ENCODE measurements at places on chromosomes 4 and X.

DNA sequence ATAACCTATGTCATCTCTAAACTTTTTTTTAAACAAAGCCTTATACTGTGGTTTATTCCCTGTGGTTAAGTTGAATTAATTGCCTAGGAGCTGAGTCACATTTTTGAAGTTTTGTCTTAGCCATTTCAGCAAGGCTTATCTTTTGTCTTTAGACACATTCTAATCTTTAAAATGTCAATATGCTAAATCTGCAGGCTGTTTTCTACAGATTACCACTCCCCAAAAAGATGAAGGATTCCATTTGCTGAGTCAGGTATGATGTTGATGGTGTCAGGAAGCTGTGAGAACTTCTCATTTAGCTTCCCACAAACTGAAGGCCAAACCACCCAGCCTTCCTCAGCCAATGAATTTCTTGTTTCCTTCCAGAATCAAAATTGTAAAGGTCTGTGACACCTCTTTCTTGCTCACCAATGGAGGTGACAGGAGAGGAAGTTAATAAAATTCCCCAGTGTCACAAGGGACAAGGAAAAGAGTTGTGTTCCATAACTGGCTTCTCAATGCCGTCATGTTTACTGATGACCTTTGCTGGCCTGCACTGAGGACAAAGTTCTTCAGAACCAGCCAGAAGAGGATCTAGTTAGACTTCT, 3.7 kb upstream of the CXCL6 start:
- DNase-seq, result no peak

- DNase-seq, result no peak
Measured at GRCh38 chrX:7198499-7198898, 50.5 kb upstream of the PUDP start.

DNA sequence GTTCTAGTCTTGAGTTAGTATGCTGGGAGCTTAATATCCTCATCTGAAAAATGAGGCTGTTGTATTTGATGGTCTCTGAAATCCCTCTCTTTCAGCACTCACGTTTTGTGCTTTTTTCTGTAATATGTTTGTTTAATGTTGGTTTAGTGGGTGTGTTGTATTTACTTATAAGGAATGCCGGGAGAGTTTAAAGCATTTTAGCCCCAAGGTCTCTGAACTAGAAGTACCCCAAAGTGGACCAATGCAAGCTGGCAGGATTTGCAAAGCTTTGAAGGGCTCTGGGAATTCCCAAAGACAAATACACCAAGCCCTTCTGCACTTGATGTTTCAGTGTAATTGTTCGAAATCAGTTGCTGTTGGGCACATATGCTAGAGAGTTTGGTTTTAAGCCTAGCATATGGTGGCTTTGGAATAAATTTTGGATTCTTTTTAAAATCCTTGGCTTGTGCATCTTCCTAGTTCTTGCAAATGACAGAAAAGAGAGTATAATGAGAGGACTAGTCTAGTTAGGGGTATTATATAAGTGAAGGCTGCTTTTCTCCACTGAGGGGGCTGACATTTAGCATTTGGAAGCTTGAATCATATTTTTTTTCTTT, 371.4 kb upstream of the BOD1L1 start:
- no peak for DNase-seq

DNA sequence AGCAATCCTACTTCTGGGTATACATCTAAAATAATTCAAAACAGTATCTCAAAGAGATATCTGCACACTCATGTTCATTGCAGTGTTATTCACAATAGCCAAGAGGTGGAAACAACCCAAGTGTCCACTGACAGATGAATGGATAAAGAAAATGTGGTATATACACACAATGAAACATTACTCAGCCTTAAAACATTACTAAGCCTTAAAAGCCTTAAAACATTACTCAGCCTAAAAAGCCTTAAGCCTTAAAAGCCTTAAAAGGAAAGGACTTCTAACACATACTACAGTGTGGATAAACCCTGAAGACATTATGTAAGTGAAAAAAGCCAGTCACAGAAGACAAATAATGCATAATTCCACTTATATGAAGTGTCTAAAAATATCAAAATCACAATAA, 40.3 kb upstream of the TFDP3 start:
- DNase-seq, result peak; percentile 1

DNA sequence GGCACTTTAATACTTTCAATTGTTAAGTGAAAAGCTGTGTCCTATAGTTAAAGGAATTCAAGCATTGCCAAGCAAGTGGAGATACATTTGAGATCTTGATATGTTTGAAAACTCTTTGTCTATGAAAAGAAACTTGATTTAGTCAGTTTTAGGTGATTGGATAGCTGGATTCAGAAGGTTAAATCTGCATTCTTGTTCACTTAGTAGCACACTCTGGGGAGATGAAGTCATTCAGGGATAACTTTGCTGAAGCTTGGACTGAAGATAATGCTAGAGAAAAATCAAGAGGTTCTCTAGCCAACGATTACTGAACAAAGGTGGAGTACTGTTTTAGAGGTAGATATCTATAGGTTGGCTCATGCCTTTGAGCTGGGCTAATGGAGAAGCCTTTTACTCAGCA, 90.6 kb downstream of the DCAF8L2 start:
- DNase-seq, result peak; percentile 4

DNA sequence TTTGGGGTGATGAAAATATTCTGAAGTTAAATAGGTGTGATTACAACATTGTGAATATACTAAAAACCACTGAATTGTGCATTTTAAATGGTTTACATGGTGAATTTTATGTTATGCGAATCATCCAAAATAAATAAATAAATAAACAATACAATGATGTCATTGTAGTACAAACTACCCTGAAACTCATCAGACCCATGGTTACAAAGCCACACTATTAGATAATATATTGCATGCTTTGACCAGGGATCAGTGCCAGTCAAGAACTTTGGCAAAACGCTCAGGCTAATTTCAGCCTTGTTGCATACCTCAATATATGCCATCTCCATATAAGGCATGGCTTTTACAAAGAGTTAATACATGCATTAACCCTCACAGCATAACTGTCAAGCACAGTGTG, 45.5 kb upstream of the XIAP start:
- no peak for DNase-seq

DNA sequence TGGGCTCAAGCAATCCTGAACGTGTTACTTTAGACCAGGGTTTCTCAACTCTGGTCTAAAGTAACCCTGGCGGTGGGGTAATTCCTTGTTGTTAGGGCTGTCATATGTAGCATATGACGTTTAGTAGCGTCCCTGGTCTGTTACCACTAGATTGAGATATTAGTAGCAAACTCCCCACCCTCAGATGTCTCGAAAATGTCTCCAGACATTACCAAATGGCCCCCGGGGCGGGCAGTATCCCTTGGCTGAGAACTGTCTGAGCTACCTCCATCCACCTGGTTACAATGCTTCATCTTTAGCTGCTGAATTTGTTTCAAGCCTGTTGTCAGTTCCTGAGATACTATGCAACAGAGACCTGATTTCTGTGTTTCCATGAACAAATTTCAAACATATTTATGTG, 56.7 kb downstream of the CLDN34 start:
- DNase-seq, result no peak

- DNase-seq, result no peak
Measured at GRCh38 chrX:1659664-1660461, 45.0 kb downstream of the ASMT start.

DNA sequence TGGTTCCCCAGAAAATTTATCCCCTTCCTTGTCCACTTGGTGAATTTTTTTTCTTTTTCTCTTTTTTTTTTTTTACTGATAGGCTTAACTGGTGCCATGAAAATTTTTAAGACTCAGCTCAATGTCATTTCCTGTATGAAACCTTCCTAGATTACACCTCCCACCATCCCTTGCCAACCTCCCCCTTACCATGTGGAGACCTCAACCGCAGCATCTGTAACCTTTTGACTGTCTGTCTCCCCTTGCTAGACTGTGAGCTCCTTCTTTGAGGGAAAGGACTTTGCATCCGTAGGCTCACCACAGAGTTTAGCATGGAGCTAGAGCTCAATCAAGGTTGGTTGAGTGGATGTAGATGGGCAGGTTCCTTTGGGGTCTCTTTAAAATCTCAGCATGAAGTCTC, 5.2 kb upstream of the PGRMC1 start:
- DNase-seq, result no peak

- DNase-seq, result no peak
Measured at GRCh38 chr4:80155316-80155982, 41.9 kb upstream of the PRDM8 start.

DNA sequence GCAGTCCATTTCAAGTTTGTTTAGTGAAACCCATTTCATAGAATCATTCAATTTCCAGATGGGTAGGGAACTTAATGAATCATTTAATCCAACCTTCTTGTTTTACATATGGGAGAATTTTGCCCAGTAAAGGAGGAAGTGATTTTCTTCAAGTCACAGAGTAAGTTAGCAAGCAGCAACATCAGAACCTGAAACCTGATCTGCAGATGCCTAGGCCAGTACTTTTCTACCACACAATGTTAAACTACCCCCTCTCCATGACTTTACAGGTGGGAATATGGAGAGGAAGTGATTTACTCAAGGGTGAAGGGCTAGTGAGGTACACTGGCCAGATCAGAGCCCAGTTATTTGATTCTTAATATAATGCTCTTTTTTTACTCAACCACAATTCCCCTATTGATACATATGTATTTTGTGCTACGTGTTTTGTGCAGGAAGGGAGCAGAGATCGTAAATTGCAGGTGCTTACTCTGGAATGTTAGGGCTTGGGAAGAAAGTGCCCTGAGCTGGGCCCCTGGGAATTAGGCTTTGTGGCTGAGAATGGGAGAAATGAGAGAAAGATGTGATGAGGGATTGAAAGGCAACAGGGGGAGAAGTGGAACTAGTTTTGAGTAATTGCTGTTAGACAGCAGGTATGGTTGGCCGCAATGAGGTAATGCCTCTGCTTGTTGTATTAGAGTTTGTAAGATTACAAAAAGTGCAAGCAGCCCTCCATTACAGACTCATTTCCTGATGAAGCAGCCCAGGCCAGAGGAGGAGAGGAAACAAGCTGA, 6.8 kb downstream of the LHFPL1 start:
- no peak for DNase-seq
